Stimulated activated CD8-positive, alpha-beta memory T cell treated with anti-CD3 and anti-CD28 coated beads, Interleukin-4, amount 100 ng/mL, for 4 hours (primary cell): ENCODE measurements at places on chromosomes 7 and 10.

- DNase-seq = no peak
Measured at GRCh38 chr7:140542228-140542603, 62.9 kb upstream of the MKRN1 start.

- DNase-seq = no peak
Measured at GRCh38 chr10:34707656-34708055, 107.4 kb downstream of the PARD3 start.

- DNase-seq = no peak
Measured at GRCh38 chr7:36430186-36430585, 40.5 kb downstream of the ANLN start.

DNA sequence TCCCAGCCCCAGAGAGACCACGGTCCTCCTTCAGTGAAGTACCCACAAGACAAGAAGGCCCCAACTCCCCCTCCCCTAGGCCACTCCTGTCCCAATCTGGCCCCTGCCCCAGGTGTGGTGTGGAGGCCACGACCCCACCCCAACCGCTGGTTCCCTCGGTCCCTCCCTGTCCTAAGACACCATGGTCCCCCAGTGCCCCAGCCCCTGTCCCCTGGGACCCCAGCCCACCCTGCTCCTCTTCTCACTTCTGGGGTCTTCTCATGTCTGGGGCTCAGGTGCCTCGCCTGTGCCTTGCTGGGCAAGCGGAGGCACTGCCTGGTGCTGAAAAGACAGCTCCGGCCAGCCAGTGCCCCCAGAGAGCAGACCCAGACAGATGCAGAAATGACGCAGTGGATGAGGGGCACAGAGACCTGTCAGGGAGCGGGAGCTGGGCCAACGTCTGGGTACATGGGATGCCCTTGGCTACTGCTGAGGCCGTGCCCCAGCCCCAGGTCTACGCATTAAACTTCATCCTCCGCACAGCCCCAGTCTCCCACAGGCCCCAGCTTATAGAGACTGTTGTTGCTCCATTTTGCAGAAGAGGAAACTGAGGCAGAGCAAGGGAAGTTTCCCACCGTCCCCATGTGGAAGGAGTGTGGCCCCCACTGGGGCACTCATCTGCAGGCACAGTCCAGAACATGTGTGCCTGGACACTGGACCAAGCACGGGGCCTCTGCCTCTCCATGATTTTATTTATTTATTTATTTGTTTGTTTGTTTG, 14.8 kb downstream of the GRIFIN start:
- DNase-seq = no peak

DNA sequence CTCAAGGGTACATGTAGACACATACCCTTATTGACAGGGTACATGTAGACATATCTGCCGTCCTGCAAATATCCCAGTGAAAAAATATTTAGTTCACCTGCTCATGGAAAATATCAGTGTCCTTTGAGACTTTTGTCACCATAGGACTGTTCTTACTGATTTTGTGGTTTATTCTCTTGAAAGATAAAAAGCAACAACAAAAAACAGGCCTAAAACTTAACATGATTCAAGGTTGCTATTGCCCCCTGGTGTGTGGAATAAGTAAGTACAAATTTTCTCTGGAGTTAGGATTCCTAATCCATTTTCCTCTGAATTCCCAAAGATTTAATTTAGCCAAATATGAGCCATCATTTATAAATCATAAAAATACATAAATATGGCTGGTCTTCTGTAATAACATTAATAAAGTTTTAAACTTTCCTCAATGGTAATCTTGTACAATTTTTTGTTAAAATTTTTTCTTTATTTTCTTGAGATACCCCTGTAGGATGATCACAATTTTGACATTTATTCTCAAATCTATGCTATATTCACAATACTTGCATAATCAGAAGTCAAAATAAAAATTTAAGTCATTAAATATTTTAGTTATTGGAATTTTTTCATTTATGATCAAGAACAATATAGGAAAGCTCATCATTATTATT, 741.4 kb upstream of the POT1 start:
- no peak for DNase-seq

GRCh38 chr10:34576797-34577196, 238.3 kb downstream of the PARD3 start:
- no peak for DNase-seq
